SJSA1 (cell line): ENCODE measurements at places on chromosomes 6 and 20.
A peak's percentile ranks its signal among the peaks of the same experiment; 100 is the strongest.

GRCh38 chr6:30340589-30341054, 4.3 kb upstream of the RPP21 start:
- DNase-seq: no peak

- DNase-seq: no peak
Measured at GRCh38 chr6:44082872-44083321, 44.4 kb downstream of the MRPL14 start.

- DNase-seq: no peak
Measured at GRCh38 chr6:155542036-155542435, 86.4 kb upstream of the NOX3 start.

DNA sequence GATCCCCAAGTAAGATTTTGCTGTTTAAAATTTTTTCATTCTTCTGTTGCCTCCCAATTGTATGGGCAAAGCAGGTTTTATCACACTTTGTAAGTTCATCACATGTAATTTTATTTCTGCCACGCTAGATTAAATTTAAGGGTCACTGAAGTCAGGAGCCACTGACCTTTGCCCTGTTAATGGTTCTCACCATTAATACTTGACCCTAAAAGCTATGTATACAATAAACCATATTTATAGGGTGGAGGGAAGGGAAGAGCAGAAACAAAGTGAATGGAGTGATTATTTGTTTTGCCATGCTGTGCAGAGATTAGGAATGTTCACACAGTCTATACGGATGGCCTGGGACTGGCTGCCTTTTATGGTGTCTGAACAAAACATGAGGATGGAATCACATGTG, 186.7 kb downstream of the BMP2 start:
- DNase-seq: no peak

DNA sequence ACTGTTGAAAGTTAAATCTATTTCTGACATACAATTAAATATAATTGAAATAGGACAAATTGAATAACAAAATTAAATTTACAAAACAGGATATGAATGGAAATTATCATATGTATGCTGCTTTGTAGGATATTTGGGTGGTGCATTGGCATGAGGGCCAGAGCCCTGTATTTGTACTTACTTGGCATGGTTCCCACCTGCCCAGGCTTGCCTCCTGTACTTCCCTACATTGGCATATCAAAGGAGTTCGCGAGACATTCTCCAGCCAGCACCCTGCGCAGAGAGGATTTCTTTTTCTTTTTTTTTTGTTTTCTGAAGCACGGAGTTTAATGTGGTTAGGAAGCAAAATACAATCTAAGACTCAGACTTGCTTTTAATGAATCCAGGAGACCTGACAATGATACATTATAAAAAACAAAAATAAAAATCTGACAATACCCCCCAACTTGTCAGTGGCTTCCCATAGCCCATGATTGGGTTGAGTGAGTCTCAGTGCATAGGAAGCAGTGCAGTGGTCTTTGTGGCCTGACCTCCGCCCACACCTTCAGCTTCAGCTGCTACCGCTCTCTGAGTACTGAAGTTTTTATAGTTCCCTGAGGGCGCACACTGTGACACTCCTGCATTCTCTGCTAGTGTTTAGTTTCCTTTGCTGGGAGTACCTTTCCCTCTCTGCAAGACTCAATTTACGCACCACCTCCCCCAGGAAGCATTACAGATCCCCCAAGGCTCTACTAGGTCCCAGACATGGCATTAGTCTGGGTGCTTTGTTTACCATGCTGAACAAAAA, 440.8 kb downstream of the UTRN start:
- no peak for DNase-seq

- DNase-seq: no peak
Measured at GRCh38 chr20:11497545-11497944, 420.1 kb upstream of the BTBD3 start.

DNA sequence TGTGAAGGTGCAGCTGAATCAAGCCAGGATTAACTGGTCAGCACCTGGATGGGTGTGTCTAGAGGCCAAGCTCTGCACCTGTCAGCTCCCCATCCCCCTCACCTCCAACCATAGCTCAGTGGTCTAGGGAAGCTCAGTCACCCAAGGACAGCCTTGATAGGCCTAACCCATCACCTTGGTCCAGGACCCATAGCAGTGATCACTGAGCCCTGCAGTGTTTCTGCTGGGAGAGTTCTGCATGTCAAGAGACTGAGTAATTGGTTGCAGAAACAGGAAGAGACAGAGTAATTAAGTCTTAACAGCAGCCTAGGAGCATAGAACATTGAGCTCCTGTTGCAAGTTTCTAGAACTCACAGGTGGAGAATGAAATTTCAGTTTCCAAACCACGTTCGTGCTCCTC, 18.7 kb upstream of the RALGAPB start:
- DNase-seq: no peak

- DNase-seq: no peak
Measured at GRCh38 chr20:50903353-50904051, 27.7 kb downstream of the ADNP start.

DNA sequence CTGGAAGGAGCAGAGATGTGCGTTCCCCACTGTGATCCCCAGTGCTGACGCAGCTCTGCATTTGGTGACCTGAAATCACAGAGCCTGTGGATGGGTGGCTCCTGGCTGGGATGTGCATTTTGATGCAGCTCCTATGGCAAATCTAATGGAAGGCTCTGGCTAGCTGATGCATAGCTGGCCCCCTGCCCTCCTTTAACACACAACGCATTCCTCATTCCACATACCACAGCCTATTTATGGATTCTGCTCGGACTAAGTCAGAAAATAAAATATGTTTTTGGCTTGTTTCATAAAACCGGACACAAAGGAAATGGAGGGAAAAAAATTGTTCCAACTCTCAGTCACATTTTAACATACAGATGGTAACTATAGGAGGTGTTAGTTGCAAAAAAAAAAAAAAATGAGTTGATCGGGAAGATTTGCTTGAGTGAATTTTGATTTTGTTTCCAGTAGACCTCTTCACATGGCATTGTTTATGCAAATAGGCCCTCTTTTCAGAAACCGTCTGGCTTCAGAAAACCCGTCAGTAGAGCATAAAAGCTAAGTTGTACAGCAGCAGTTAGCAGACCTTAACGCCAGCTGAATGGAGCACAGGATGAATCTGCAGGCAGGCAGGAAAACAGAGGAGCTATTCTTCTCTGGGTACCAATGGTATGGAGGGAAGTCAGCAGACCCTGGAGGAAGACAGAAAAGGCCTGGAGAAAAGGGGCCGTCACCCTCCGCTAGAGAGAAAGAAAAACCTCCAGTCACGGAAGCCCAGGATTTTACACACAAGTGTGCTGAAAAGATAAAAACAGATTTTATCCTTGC, 215.4 kb downstream of the HDGFL1 start:
- DNase-seq: no peak

DNA sequence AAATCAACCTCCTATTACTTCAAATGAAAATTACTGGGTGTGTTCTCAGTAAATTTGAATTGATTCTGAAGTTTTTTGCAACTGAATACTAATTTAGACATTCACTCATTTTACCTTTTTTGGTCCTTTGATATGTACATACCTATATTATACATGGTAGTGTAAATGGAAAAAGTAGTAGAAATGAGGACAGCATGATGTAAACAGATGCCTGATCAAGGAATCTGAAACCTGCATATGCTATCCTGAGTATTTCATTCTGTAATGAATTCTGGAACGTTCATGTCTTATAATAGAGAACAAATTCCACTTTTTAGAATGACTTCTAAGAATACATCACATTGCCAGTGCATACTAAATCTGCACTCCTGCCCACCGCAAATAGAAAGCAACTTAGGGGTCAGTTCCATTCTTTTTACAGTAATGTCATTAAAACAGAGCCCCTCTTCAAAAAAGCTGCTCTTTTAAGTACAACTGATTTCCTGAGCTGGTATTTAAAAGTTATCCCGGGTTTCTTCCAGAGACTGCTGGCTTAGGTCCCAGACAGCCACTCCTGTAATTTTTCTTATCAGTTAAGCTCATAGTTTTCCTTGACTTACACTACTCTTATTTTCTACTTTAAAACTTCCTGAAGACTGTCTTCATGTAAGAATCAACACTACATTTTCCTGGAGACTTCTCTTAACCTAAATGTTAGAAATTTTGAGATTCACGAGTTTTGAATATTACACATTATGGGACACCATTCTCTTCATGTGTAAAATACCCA, 48.4 kb downstream of the MAP3K7 start:
- DNase-seq: no peak

GRCh38 chr20:38669688-38670087, 54.6 kb upstream of the SLC32A1 start:
- DNase-seq: no peak

GRCh38 chr6:34583861-34584604, 27.9 kb upstream of the SPDEF start:
- DNase-seq: no peak

DNA sequence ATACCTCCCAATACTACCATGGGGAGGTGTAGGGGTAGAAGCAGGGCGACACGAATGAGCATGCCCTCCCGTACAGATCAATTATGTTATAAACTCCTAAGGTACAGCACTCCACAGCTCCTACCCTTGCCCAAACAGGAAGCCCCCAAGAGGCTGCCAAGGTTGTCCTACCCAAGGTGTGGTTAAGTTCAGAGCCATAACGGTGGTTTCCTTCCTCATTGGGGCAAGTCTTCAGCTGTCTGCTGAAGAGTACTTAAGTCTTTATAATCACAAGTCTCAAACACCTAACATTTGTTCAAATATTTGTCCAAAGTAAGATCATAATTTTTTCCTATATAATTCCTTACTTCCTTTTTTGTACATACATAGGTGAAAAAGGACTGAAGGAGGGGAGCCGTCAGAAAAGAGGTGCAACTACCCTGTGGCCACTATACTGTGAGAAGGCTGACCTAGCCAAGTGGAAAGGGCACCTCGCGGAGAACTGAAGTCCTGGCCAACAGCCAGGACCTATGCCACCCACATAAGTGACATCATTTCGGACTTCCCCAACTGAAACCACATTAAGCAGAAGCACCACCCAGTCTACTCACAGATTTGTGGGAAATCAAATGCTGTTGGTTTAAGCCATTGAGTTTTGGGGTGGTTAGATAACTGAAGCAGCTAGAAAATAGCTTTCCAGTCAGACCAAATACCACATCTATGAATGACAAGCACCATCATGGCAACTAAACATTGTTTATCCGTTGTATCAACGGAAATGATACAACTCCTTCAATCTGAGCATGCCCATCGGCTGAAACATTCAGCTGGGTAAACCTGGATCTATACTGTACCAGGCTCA, 2.9 kb upstream of the RAB22A start:
- peak; percentile 86 for DNase-seq

- DNase-seq: no peak
Measured at GRCh38 chr20:48804300-48804980, 23.4 kb downstream of the PREX1 start.

DNA sequence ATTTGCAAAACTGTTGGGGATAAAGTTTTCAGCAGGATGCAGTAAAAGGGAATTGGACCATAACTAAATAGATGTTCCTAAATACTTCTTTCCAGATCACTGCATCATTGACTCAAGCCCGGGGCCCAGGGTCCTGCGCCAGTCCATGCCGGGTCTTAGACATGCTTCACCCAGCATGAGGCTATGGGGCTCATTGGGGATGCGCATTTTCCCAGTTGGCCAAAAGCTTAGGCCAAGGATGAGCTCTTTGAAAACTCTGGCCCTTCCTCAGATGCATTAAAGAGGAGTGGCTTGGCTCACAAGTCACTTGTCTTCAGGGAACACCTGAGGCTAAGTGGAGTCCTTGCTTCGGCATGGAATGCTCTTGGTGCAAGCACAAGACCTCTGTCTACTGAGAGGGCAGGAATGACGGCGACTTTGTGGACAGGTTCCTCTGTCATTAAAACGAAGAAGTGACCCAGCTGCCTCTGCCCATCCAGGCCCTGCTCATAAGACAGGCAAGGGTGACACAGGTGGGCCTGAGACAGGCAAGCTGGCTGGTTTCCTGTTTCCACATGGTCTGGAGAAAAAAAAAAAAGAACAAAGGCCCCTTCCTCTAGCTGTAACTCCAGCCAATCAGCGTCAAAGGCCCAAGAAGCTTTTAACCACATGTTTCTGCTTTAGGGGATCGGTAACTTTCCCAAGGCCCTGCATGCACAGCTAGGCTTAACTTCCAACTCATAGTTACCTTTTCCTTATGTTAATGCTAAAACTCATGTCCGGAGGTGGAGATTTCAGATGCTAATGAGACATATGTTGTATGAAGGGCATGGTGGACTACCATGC, 81.4 kb upstream of the CDH4 start:
- DNase-seq: no peak

DNA sequence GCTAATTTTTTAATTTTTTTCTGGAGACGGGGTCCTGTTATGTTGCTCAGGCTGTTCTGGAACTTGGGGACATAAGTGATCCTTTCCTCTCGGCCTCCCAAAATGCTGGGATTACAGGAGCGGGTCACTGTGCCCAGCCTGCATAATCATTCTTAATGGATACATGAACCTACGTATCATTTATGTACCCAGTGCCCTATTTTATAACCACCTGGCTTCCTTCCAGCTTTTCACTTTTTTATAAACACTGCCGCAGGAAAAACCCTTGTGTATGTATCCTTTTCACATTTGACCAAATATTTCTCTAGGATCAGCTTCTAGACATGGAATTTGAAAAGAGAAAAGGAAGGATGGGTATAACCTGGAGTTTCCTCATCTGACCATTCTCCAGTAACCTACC, 85.6 kb upstream of the RIN2 start:
- DNase-seq: no peak

GRCh38 chr6:195861-196360, 96.4 kb upstream of the DUSP22 start:
- no peak for DNase-seq
